ENCODE measurements at places on chromosomes 1 and 21. TPM values are rescaled to one million over a fixed set of nuclear protein-coding genes. Genes with fewer than 3 reads are reported as not detected.

Gene KLHDC8A
- total RNA-seq = 0.36 TPM

Gene S100A12
- not detected for total RNA-seq

Gene NEXN
- 6.5 TPM for total RNA-seq

Gene LRIG2
- total RNA-seq = 19.9 TPM

Gene CELA3A
- total RNA-seq = 1.5 TPM

Gene BTBD19
- 26.7 TPM for total RNA-seq

Gene FTCD
- total RNA-seq = 49.3 TPM

- no peak for DNase-seq
Observed at GRCh38 chr1:70038025-70038424, 167.4 kb downstream of the LRRC40 start.

DNA sequence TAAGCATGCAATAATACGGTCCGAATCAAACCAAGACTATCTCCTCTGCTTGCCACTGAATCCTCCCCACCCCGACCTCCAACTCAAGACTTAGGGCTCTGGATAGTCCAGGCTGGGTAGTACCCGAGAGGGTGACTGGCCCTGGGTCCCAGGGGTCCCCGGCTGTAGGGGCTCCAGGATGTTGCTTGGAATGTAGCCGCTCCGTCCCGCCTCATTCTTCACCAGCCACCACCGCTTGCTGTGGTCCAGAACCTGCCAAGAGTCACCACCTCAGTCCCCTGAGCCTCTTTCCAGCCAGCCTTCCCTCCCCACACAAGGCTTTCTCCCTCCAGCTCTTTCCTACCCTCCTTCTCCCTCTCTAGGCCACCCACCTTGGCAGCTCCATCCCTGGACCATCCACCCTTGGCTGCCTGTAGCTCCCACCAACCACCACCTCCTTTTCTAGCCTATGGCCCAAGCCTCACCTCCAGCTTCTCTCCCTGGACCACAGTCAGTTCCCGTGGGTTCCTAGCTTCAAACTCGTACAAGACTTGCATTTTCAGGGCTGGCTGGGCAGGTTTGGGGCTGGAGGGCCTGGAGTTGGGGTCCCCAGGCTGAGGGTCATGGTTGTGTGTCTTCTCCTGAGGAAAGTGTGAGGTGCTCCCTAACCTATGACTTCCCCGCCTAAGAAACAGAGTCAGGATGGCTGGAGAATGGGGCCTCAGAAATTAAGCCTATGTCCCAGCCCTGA, 10.9 kb upstream of the GSTM3 start:
- no peak for DNase-seq

DNA sequence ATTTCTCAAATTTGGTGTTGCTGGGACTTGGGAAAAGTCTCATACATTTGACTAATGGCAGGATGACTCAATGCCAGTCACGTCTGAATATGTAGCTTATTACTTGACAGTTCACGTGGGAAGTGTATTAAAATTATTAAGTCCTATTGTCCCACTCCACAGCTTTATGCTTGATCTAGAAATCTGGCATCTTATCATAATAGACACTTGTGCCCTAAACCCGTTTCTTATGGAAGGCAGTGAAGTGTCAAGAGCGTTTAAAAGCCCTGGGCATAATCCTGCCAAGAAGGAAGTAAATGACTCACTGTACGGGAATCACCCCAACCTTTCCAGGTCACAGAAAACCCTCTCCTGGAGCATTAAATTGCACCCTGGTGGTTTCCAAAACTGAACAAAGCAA, 207.4 kb downstream of the APP start:
- DNase-seq = no peak

GRCh38 chr1:161768461-161768860, 2.3 kb downstream of the ATF6 start:
- DNase-seq = no peak

- no peak for DNase-seq
Observed at GRCh38 chr1:7698641-7699040, 72.5 kb upstream of the VAMP3 start.

- DNase-seq = no peak
Observed at GRCh38 chr1:16043521-16043920, at the start of gene CLCNKB. TSS of gene CLCNKB (plus strand) at chr1:16043782. CDS start at chr1:16044493, 711 bp downstream.

DNA sequence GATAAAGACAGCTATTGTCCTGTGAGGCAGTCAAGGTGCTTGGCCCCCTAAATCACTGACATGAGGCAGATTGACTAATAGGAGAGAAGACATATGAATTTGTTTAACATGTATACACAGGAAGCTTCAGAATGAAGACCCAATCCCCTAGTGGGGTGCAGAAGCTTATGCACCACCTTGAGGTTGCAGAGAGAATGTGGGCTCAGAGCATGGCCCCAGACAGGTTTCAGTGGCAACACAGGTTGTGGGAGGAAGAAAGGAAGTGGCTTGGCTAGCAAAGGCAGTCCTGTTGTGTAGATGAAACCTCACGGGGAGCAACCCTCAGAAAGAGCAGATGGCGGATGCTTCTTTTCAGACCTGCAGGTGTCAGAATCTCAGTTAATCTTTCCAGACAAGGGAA, 37.0 kb upstream of the PARP1 start:
- no peak for DNase-seq

- no peak for DNase-seq
Observed at GRCh38 chr1:94753171-94753972, 66.8 kb upstream of the SLC44A3 start.

DNA sequence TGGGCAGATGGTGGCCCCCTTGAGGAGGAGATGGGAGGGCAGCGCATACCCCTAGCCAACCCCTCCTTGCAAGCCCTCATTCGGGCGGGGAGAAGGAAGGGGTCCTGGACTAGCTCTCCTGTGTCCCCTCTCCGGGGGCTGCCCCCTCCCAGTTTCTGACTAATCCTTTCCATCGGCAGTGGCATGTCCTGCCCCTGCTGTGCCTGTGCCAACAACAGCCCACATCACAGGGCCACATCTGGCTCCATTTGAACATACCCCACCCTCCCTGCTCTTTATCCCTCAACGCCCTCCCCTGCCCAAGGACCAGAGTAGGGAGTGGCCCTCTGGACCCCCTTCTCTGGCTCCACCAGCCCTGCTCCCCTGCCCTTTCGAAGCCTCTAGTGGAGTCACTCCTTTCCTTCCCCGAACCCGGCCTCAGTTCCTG, 11.0 kb upstream of the LMNA start:
- DNase-seq = no peak

DNA sequence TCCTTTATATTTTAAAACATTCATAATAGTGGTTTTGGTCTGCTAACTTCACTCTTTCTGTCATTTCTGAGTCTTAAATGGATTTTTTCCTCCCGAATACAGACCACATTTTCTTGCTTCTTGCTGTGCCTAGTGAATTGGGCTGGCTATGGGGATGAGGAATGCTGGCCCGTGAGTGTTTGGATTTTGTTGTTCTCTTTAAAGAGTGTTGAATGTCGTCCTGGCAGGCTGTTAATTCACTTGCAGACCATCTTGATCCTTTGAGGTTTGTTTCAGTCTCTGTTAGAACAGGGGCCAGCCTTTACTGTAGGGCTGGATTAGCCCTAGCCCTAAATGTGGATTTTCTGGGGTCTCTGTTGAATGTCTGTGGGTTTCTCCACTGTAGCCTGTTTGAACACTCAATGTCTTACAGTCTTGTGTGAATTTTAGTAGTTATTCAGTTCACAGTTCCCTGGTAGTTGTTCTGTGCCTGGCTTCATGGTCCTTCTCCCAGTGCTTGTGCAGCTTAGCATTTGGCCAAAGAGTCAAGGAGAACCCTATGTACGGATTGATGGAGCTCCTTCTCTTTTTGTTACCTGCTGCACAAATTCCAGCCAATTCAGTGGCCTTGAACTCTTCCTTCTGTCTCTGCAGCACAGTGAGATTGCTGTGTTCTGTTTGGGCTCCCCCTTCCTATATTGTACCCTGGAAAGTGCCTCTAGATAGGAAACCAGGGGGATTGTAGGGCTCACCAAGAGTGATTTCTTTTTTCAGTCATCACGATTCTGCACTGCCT, 95.7 kb downstream of the DYRK1A start:
- DNase-seq = no peak

DNA sequence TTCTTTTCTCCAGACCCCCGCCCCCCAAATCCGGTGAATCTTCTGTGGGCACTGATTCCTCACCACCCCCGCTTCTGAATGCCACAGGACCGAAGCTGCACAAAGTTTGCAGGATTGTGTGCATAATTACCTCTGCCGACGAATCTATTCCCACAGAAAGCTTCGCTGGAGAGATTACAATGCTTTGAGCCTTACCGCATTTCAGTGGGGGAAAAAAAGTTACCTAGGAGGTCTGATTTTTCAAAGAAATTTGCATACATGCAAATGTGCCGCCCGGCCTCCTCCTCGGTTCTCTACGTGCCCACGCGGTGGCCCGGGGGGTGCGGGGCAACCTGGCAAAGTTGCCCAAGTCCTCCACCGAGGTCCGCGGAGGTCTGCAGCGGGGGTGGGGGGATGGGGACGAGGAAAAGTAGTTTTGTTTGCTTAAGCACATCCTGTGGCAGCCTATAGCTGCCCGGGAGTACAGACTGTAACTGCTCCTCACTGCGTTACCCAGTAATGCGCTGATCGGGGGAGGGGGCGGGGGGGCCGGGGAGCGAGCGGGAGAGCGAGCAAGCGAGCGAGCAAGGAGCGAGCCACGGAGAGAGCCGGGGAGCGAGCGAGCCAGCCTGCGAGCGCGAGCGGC, 563 bp upstream of the NFIA start:
- DNase-seq = no peak

- DNase-seq = no peak
Observed at GRCh38 chr1:180600343-180600742, 31.5 kb upstream of the XPR1 start.
